ENCODE measurements at places on chromosomes 16 and 17.

DNA sequence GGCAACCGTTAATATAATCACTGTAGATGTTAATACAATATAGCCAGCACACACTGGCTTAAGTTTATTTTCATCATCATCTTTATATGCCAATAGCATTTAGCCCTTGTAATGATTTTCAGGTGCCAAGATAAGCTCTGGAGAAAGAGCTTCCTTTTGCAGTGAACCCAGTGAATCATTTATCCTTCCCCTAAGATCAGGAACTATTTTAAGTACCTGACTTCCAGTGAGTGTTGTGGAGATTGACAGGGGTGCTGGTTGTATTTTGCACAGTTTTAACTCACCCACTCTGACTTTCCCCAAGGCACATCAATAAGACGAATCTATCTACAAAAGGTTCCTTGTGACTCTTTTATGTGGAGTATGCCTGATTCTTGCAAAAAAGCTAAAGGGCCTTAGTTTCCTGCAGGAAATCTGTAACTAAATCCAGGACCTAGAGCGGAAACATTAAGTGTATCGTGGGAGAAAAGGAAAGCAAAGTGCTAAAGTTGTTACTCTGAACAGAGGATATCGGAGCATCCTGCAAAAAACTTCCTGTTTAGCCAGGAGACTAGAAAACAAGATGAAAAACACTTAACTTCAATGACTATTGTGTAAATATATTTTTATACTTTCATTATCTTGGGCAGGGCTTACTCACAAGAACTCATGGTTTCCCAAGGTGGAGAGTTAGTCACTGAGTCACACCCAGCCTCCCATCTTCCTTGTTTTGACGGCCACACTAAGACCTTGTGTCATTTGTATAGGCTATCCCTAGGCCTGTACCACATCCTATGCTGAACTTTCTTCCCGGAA, 183.6 kb downstream of the MAP2K6 start:
- DNase-seq: peak; percentile 47

- DNase-seq: no peak
These were observed 25.0 kb upstream of the C16orf78 start for GRCh38 chr16:49348408-49349176.

GRCh38 chr17:17681187-17681743, at the start of gene RAI1:
RAI1 (plus strand) TSS chr17:17681458; CDS start chr17:17792949, 111,491 bp downstream.
- peak; percentile 93 for DNase-seq

- peak; percentile 89 for DNase-seq
These were observed at the start of gene TOM1L1 for GRCh38 chr17:54900457-54901229. TOM1L1 (plus strand) TSS chr17:54900852; CDS start chr17:54900866, 14 bp downstream.

DNA sequence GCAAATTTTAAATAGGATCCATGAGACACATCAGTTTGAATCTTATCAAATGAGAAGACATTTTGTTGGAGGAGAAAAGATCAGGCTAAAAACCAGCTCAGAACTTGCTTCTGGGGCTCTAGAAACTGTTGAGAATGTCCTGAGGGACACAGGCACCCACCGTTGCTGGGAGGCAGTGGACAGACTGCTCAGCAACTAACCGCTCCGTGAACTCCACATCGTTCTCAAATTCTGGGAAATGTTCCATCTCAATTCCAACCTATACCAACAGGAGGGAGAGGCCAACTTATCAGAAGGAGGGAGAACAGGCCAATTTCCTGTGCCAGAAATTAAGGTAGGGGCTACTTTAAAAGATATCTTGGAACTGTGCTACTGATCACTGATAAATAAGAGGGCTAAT, 8.3 kb downstream of the TAT start:
- DNase-seq: no peak

DNA sequence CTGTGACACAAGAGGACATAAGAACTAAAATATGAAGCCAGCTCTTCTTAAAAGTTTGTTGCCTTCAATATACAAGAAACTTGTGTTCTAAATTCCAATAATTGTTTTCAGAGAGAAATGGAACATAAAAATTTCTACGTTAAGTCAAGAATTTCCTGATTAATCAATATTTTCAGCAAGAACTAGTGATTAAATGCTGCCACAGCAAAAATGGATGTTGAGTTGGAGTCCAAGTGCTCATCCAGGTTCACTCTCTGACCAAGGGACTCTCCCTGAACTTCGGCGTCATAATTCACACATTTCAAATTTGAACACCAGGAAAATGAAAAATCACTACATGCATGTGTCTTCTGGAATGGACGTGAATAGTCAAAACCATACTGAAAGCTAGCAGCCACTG, 1263.6 kb upstream of the GOT2 start:
- no peak for DNase-seq

GRCh38 chr17:76276069-76276431, 10.9 kb downstream of the UBALD2 start:
- DNase-seq: no peak

- DNase-seq: peak; percentile 30
These were observed 1.1 kb downstream of the C1QBP start for GRCh38 chr17:5437721-5438317.

DNA sequence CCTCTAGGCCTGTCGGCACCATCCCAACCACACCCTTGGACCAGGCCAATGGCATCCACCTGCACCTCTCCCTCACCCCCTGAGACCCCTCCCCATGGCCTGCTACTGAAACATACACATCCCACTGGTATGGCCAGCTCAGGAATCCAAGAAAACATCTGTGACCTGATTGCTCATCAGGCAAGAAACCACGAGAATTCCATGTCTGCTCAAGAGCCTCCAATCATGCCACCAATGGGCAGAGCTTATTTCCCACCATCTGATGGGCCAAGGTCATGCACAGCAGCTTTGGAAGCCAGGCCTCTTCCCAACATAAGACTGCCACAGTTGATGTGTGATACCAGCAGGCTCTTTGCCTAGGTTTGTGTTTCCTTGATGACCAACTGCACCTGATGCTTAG, 190.1 kb downstream of the C16orf78 start:
- DNase-seq: no peak

DNA sequence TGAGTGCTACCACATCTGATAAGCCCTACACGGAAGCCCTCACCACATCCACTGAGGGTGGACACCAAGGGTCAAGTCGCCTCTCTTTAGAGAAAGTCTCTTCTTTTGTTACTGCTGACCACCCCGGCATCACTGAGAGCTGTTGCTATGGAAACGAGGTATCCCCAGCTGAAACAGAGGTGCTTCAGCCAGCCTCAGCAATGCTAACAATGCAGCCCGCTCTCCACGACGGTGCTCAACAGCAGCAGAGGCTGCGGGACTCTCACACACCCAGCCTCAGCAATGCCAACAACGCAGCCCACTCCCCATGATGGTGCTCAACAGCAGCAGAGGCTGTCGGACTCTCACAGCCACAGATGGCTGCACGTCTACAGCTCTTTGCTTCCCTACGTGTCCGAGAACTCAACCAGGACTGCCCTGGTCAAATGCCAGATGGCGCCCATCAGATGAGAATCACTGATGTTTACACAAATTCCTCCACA, 41.4 kb downstream of the VPS53 start:
- DNase-seq: no peak

GRCh38 chr16:56425439-56425832, at the start of gene AMFR:
AMFR (minus strand) TSS chr16:56425545; CDS start chr16:56425327, 218 bp downstream.
- peak; percentile 98 for DNase-seq

DNA sequence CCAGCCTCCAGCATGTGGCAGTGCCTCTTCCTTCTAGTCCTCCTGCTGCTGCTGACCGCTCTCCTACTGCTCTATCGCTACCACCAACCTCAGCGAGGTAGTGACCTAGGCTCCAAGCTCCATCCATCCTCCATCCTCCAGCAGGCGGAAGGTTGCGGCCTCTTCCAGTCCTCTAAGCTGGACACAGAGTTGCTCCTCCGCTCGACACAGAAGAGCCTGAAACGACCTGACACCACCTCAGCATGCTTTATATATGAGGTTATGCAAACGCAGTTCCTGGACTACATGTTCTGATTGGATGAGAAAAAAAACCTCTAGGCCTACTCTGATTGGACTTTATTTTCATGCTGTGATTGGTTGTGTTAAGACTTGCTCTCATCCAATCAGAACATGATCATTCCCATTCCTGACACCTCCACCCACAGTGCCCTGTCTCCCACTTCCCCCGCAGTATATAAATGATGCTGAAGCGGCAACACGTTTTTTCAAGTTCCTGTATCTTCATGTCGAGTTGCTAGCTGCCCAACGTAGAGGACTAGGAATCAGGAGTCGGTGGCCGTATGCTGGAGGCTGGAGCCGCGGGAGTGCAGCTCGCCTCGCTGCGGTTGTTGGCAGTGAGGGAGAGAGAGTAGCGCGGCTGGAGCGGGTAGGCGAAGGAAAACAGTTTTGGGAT, 398.1 kb downstream of the KCNJ18 start:
- DNase-seq: no peak

DNA sequence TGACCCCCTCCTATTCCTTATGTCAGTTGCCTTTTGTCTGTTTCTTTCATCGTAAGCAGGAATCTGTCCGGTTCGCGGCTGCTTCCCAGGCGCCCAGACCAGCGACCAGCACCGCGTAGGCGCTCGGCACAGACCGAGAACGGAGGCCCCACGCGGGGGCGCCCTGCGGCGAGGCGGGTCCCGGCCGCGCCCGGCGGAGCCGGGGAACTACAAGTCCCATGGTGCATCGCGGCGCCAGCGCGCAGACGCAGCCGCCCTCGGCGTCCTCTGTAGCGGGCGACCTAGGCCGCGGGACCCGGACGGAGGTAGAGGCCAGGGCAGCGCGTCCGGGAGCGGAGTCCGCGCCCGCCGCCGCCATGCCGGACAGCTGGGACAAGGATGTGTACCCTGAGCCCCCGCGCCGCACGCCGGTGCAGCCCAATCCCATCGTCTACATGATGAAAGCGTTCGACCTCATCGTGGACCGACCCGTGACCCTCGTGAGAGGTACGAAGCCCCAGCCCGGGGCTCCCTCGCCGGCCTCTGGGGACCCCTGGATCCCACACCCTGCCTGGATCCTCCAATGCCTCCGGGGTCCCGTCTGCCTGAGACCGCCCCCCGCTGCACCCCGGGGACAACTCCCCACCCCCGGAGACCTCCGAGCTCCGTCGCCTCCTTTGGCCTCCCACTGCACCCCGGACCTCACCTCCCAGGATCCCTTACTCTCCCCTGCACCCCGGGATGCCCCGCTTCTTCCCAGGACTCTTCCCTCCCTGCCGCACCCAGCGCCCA, at the start of gene NDUFB10:
NDUFB10 (plus strand) TSS at position 270 of the 771 bp plus-strand sequence; CDS start at position 357, 87 bp downstream.
- DNase-seq: peak; percentile 96

DNA sequence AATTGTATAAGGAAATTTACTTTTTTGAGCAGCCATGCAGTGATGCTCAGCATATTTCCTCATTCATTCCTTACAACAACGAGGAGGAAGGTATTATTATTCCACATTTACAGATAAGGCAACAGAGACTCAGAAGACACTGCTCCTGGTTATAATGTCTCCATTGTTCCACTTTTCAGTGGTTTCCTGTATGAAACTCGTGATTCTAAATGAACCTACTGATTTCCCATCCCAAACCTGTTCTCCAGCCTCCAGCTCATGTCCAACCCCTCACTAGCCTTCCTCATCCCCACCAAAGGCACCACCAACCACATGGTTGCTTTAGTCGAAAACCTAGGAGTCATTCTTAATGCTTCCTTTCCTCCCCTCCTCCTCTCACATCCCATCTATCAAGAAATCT, 12.5 kb upstream of the ERCC4 start:
- no peak for DNase-seq

- DNase-seq: no peak
These were observed 6.2 kb downstream of the WNT9B start for GRCh38 chr17:46857600-46857999.

GRCh38 chr16:12449795-12450194, 353.9 kb downstream of the CPPED1 start:
- DNase-seq: no peak

- DNase-seq: no peak
These were observed 63.6 kb upstream of the DOC2B start for GRCh38 chr17:245020-245419.

- DNase-seq: peak; percentile 62
These were observed 20.6 kb upstream of the SNTB2 start for GRCh38 chr16:69166221-69166833.

DNA sequence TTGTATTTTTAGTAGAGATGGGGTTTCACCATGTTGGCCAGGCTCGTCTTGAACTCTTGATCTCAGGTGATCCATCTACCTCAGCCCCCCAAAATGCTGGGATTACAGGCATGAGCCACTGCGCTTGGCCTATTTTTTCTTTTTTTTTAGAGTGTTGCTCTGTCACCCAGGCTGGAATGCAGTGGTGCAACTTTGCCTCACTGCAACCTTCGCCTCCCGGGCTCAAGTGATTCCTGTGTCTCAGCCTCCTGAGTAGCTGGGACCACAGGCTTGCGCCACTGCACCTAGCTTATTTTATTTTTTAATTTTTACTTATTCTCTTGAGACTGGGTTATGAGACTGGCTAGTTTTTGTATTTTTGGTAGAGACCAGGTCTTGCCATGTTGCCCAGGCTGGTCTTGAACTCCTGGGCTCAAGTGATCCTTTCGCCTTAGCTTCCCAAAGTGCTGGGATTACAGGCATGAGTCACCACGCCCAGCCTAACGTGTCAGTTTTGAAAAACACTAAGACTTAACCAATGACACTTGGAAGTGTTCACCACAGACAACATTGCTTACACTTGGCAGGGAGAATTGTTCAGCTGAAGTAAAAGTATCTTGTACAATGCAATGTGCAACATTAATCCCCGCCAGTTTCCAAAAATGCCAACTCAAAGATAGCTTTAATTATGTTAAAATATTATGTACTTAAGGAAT, 26.9 kb downstream of the ATAD5 start:
- no peak for DNase-seq

DNA sequence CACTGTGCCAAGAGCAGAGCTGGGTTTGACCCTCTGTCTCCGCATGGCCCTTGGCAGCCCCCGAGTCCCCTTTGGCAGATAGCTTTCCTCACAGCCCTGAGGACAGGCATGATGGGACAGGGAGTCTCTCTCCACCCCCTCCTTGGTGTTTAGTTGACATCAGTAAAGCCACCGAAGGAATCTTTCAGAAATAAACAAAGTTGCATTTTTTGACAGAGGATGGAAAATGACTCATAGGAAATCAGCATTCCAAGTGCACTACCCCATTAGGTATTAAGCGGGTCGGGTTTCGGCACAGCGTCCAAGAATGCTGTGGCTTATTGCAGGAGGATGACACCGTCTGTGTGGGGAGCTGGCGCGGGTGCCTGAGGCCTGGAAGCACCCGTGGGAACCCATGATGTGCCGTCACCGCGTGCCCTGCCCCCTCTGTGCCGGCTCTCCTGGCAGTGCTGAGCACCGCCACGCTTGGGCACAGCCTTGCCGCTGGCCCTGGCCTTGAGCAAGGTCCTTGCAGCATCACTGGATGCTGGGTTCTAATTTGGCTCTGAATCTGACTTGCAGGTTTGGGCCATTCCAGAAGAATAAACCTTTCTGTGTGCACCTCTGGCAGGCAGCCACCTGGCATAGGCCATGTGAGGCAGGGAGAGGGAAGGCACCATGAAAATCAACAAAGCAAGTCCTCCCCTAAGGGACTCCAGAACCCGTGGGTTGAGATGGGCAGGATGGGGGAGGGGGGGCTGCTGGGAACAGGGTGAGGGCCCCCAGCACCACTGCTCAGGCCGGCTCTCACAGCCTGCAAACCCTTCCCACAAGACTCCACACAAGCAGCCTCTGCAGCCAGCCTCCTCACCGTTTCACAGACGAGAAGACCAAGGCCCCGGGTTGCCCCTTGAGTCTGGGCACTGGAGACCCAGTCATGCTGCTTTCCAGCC, 50.5 kb upstream of the ZNF469 start:
- peak; percentile 95 for DNase-seq

- DNase-seq: no peak
These were observed 8.6 kb upstream of the SKAP1 start for GRCh38 chr17:48438516-48439061.
